Thoracic aorta (tissue), 2 donors: ENCODE measurements at places on chromosomes 1 and 21. TPM values are rescaled to one million over a fixed set of nuclear protein-coding genes. Genes with fewer than 3 reads are reported as not detected.

The H3-3A gene
- 226 TPM for total RNA-seq

The HCRTR1 gene
- not detected for total RNA-seq

The RAB42 gene
- total RNA-seq: 1.6 TPM

- peaks cover 21% of the 10 kb centered on the region for H3K4me1 ChIP-seq
- no peaks in the 10 kb centered on the region for H3K27me3 ChIP-seq
- no peaks in the 10 kb centered on the region for H3K36me3 ChIP-seq
- H3K4me3 ChIP-seq: peak overlapping the region; percentile 90
These were observed 1.2 kb upstream of the DHRS3 start for GRCh38 chr1:12618965-12619791.

- H3K27me3 ChIP-seq: no peaks in the 10 kb centered on the region
- no peak for DNase-seq
- H3K4me1 ChIP-seq: no peaks in the 10 kb centered on the region
- H3K4me3 ChIP-seq: no peak overlapping the region
- H3K36me3 ChIP-seq: no peaks in the 10 kb centered on the region
These were observed 383.9 kb downstream of the KIF26B start for GRCh38 chr1:245538671-245539070.

- H3K27ac ChIP-seq: no peak overlapping the region
- no peak for DNase-seq
- H3K4me3 ChIP-seq: no peak overlapping the region
- peaks cover 3% of the 10 kb centered on the region for H3K4me1 ChIP-seq
- no peaks in the 10 kb centered on the region for H3K27me3 ChIP-seq
These were observed 34.7 kb upstream of the CASZ1 start for GRCh38 chr1:10830961-10831668.

DNA sequence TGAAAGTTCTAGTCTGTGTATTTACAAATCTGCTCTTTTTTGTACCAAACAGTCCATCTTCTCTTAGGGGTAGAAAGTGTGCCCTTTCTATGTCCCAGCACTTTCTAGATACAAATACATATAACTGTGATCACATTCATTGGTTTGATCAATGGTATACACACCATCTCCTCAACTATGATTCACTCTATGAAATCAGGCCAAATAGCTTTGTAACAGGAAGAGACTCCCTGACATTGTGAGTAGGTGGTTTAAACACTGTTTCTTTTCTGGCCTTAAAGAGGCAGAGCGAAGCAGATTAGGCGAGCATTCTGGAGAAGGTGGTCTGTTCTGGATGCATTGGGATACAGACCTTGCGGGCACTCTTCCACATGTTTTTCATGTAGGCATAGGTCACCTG lies 39.3 kb upstream of the EXOSC10 start:
- DNase-seq: no peak
- H3K4me1 ChIP-seq: peaks cover 18% of the 10 kb centered on the region
- H3K4me3 ChIP-seq: no peak overlapping the region
- peaks cover 22% of the 10 kb centered on the region for H3K36me3 ChIP-seq

- H3K4me1 ChIP-seq: no peaks in the 10 kb centered on the region
- H3K36me3 ChIP-seq: no peaks in the 10 kb centered on the region
- H3K27me3 ChIP-seq: no peaks in the 10 kb centered on the region
- no peak overlapping the region for H3K27ac ChIP-seq
- no peak for DNase-seq
These were observed 179.3 kb downstream of the TNR start for GRCh38 chr1:175564119-175564518.

- DNase-seq: no peak
- no peaks in the 10 kb centered on the region for H3K36me3 ChIP-seq
- H3K4me1 ChIP-seq: no peaks in the 10 kb centered on the region
These were observed 17.4 kb downstream of the CEPT1 start for GRCh38 chr1:111157431-111157830.

DNA sequence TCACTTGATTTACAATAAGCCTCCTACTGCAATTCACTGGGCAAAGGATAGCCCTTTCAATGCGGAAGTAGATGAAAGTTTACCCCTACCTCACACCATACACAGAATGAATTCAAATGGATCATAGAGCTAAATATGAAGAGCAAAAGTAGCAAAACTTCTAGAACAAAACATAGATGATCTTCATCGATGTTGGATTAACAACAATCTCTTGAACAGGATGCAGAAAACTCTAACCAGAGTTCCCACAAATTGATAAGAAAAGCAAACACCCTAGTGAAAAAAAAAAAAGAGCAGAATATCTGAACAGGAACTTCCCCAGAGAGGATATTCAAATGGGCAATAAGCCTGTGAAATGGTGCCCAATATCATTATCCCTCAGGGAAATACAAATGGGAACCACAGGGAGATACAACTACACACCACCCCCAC lies 1.9 kb upstream of the UBASH3A start:
- H3K36me3 ChIP-seq: no peaks in the 10 kb centered on the region
- no peak for DNase-seq
- H3K4me3 ChIP-seq: no peak overlapping the region
- H3K27me3 ChIP-seq: no peaks in the 10 kb centered on the region

DNA sequence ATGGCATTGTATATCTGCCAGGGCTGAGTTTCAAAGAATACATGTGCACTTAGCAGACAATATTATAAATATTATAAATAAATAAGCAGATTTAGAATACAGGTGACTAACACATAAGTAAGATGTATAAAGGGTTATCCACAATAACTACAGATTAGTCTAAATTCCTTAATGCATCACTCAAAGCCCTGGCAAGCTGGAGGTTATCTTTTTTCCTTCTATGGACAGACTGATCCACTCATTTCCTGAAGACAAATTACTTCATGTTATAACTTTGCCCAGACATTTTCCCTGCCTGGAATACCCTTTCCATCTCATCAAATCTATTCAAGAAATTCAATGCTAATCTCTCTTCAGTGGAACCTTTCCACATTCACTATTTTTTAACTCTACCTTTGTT lies 38.8 kb downstream of the LUZP1 start:
- H3K4me1 ChIP-seq: peaks cover 26% of the 10 kb centered on the region
- no peaks in the 10 kb centered on the region for H3K27me3 ChIP-seq
- H3K36me3 ChIP-seq: no peaks in the 10 kb centered on the region
- H3K27ac ChIP-seq: no peak overlapping the region

DNA sequence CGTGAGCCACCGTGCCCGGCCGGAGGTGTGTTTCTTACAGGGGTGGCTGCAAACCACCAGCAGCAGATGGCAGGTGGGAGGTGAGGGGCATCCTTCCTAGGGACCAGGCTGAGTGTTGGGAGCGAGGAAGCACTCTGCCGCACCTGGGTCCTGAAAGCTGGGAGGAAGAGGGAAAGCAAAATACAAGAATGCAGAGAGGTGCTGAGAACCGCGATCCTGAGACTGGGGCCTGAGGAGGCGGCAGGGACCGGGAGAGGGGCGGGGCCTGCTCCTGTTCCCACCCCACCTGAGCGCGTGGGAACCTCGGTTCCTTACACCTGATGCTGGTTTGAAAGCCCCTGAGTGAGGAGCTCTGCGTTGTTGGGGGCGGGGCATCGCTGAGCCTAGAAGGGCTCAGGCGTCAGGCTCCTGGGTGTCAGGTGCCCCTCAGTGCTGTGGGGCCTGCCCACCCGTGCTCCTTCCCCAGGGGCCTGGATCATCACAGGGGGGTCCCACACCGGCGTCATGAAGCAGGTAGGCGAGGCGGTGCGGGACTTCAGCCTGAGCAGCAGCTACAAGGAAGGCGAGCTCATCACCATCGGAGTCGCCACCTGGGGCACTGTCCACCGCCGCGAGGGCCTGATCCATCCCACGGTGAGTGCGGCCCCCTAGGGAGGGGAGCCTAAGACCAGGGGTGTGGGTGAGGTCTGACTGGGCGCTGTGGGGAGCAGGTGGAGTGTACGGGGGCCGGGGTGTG lies 15.5 kb downstream of the TRPM2 start:
- peaks cover 5% of the 10 kb centered on the region for H3K4me1 ChIP-seq
- H3K27ac ChIP-seq: no peak overlapping the region
- no peak for DNase-seq
- H3K4me3 ChIP-seq: no peak overlapping the region
- H3K36me3 ChIP-seq: no peaks in the 10 kb centered on the region
- no peaks in the 10 kb centered on the region for H3K27me3 ChIP-seq

DNA sequence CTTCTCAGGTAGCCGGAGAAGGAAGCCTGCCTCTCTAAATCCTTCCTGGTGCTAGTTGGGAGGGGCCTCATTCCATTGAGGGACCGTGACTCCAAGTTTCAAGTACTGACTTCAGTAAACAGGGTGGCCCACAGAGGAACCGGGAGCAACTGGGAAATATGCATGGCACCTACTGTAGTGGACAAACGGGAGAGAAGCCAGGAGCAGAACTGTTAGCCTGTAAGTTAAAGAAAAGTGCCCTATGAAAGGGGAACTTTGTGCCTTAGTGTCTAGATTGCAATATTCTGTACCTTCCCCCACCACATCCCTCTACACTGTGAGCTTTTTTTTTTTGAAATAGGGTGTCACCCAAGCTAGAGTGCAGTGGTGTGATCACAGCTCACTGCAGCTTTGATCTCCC lies 33.2 kb upstream of the KANK4 start:
- no peaks in the 10 kb centered on the region for H3K36me3 ChIP-seq
- H3K4me1 ChIP-seq: no peaks in the 10 kb centered on the region
- H3K4me3 ChIP-seq: no peak overlapping the region
- no peaks in the 10 kb centered on the region for H3K27me3 ChIP-seq

GRCh38 chr1:225004396-225004795 lies 74.9 kb downstream of the DNAH14 start:
- DNase-seq: no peak
- no peaks in the 10 kb centered on the region for H3K27me3 ChIP-seq
- no peaks in the 10 kb centered on the region for H3K36me3 ChIP-seq
- no peaks in the 10 kb centered on the region for H3K4me1 ChIP-seq
- H3K27ac ChIP-seq: no peak overlapping the region

- H3K4me1 ChIP-seq: no peaks in the 10 kb centered on the region
- DNase-seq: no peak
- no peak overlapping the region for H3K4me3 ChIP-seq
- no peaks in the 10 kb centered on the region for H3K36me3 ChIP-seq
These were observed 51.0 kb downstream of the C4BPA start for GRCh38 chr1:207155028-207155427.

GRCh38 chr1:224749916-224750315 lies 133.8 kb downstream of the CNIH3 start:
- H3K4me3 ChIP-seq: no peak overlapping the region
- H3K36me3 ChIP-seq: no peaks in the 10 kb centered on the region
- no peak overlapping the region for H3K27ac ChIP-seq
- DNase-seq: no peak
- H3K4me1 ChIP-seq: no peaks in the 10 kb centered on the region

DNA sequence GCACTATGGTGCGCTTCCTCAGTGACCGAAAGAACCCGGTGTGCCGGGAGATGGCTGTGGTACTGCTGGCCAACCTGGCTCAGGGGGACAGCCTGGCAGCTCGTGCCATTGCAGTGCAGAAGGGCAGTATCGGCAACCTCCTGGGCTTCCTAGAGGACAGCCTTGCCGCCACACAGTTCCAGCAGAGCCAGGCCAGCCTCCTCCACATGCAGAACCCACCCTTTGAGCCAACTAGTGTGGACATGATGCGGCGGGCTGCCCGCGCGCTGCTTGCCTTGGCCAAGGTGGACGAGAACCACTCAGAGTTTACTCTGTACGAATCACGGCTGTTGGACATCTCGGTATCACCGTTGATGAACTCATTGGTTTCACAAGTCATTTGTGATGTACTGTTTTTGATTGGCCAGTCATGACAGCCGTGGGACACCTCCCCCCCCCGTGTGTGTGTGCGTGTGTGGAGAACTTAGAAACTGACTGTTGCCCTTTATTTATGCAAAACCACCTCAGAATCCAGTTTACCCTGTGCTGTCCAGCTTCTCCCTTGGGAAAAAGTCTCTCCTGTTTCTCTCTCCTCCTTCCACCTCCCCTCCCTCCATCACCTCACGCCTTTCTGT lies 7.3 kb upstream of the PIGV start:
- no peak for DNase-seq
- no peak overlapping the region for H3K4me3 ChIP-seq
- peaks cover 48% of the 10 kb centered on the region for H3K36me3 ChIP-seq
- H3K4me1 ChIP-seq: peaks cover 15% of the 10 kb centered on the region
- no peak overlapping the region for H3K27ac ChIP-seq

DNA sequence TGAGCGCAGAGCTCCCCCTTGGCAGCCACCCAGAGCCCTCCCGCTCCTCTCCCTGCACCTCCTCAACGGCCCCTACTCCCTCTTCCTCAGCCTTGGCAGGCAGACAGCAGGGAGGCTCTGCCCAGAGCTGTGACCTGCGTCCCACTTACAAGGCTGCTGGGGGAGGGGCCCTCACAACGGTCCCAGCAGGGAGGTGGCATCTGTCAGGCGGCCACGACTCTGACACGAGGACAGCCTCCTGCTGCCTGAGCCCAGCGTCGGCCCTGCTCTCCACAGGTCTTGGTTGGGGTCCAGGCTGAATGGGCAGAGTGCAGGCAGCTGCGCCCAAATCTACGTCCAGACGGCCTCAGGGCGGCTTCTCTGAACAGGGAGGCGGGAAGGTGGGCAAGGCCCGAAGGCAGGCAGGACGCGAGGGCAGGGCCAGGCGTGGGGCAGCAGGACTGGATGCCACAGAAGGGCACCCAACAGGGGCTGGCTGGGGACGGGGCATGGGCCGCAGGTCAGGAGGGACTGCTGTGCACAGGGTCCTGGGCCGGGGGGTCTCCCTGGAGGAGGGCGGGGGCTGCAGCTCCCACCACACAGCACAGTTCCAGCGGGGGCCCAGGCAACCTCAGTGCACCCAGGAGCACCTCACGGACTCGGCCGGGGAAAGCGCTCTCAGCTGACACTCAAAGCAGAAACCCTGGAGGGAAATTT lies 7.5 kb downstream of the SLC19A1 start:
- H3K27me3 ChIP-seq: no peaks in the 10 kb centered on the region
- H3K4me1 ChIP-seq: no peaks in the 10 kb centered on the region
- H3K4me3 ChIP-seq: no peak overlapping the region

DNA sequence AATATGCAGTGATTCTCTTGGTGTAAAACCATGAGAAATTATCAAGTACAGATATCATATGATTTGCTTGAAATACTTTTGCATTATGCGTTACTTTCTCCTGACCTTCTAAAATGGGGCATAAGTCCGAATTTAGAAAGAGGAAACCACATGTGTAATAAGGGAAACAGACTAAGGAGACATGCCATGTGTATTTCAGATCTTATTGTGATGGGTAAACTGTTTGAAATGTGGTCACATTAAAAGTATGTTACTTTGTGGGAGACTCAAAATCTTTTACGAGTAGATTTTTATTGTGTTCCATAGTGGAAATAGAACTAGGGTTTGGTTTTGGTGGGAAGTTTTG lies 173.0 kb downstream of the NFIA start:
- H3K4me3 ChIP-seq: peak overlapping the region; percentile 62
- H3K4me1 ChIP-seq: peaks cover 17% of the 10 kb centered on the region
- H3K36me3 ChIP-seq: no peaks in the 10 kb centered on the region
- H3K27me3 ChIP-seq: no peaks in the 10 kb centered on the region
- no peak for DNase-seq

DNA sequence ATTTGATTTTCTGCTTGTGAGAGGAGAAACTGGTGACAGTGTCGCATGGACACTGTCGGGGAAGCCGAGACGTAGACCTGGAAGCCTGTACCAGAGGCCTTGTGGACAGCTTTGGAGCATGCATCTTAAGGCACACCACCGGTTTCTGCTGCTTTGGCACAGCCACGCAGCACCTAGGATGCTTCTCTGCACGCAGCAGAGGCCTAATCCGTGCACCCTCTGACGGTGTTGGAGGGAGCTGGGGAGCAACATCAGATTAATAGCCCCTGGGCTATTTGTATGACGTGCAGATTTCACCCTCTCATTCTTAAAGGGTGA lies 30.3 kb downstream of the TEX35 start:
- peak overlapping the region; percentile 48 for H3K27ac ChIP-seq
- H3K36me3 ChIP-seq: peaks cover 3% of the 10 kb centered on the region
- no peaks in the 10 kb centered on the region for H3K27me3 ChIP-seq
- peaks cover 12% of the 10 kb centered on the region for H3K4me1 ChIP-seq

GRCh38 chr1:21216835-21217811 lies 40.4 kb upstream of the EIF4G3 start:
- no peaks in the 10 kb centered on the region for H3K4me1 ChIP-seq
- no peaks in the 10 kb centered on the region for H3K27me3 ChIP-seq
- peaks cover 39% of the 10 kb centered on the region for H3K36me3 ChIP-seq
- DNase-seq: no peak
